ENCODE measurements at places on chromosomes 16 and 17. TPM values are rescaled to one million over a fixed set of nuclear protein-coding genes. Genes with fewer than 3 reads are reported as not detected.

TEX19 gene
- total RNA-seq = under 0.01 TPM

ATMIN gene
- 54.0 TPM for total RNA-seq

XAF1 gene
- 45.8 TPM for total RNA-seq

INCA1 gene
- 0.97 TPM for total RNA-seq

C16orf74 gene
- 8.2 TPM for total RNA-seq

CFDP1 gene
- 38.0 TPM for total RNA-seq

LPO gene
- not detected for total RNA-seq

KRTAP9-4 gene
- total RNA-seq = not detected

CBFA2T3 gene
- not detected for total RNA-seq

KRTAP1-1 gene
- not detected for total RNA-seq

MILR1 gene
- total RNA-seq = 3.9 TPM

GPRC5C gene
- 0.43 TPM for total RNA-seq

CDH3 gene
- total RNA-seq = 2.2 TPM

DDX42 gene
- total RNA-seq = 85.9 TPM

SLC6A2 gene
- not detected for total RNA-seq

ZNF469 gene
- total RNA-seq = 9.7 TPM

SCGB1C2 gene
- not detected for total RNA-seq

IL17C gene
- total RNA-seq = not detected

ITGAL gene
- total RNA-seq = not detected

RND2 gene
- total RNA-seq = 1.3 TPM

NPIPB13 gene
- total RNA-seq = not detected

IRX3 gene
- total RNA-seq = 0.86 TPM

Data from fibroblast of villous mesenchyme (primary cell).